ENCODE measurements at places on chromosomes 12 and 14.

DNA sequence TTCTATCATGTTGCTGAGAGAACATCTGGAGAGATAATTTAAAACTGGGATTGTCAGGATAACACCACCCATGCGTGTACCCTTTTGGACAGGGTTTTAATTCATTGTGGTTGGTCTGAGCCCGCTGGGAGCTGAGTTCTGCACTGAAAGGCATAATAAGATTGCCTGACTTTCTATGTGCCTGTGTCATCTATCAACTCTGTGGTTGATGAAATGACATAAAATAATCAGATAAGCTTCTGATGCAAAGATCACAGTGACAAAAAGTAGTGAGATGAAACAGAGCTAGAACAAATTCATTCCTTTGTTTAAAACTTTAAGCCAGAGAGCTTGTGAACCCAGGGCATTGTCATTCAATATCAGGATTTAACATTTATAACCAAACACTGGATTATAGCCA, 98.7 kb downstream of the BBS10 start:
- no peak for DNase-seq

- DNase-seq, result no peak
These were observed 676 bp downstream of the SERPINA3 start for GRCh38 chr14:94612580-94613554.

DNA sequence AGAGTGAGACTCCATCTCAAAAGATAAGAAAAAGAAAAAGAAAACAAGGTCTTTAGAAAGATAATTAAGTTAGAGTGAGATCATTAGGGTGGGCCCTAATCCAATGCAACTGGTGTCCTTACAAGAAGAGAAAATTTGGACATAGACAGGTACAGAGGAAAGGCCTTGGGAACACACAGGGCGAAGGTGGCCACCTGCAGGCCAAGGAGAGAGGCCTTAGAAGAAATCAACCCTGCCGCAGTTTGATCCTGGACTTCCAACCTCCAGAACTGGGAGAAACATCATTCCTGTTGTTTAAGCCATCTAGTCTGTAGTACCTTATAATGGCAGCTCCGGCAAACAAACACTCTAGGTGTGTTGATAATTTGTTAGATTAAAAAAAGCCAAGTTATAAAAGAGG, 491.9 kb downstream of the MED13L start:
- no peak for DNase-seq

DNA sequence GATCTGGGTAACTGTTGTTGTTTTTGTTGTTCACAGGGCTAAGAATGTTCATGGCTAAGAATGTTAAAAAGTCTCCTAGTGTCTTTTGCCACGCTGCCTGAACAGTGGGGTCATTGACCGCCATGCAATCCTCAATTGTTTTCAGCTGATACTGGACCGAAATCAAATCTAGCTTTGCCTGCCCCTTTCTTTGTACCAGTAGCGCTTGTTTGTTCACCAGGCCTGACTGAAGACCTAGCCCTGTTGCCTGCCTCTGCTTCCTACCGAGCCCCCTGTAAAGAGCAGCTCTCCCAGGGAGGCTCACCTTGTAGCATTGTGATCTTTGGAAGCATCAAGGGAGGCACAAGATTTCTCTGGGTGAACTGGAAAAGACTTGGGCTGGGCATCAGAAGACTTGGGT, 6.7 kb downstream of the PSEN1 start:
- no peak for DNase-seq

DNA sequence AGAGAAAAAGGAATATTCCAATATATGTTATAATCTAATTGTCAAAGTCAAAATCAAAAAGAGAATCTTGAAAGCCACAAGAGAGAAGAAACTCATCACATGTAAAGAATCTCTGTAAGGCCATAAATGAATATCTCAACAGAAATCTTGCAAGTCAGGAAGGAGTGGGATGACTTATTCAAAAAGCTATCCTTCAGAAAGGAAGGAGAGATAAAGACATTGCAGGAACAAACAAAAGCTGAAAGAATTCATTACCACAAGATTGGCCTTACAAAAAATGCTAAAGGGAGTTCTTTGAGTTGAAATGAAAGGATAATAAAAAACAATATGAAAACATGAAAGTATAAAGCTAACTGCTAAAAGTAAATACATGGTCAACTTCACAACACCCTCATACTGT, 286.8 kb downstream of the LRIG3 start:
- DNase-seq, result no peak

DNA sequence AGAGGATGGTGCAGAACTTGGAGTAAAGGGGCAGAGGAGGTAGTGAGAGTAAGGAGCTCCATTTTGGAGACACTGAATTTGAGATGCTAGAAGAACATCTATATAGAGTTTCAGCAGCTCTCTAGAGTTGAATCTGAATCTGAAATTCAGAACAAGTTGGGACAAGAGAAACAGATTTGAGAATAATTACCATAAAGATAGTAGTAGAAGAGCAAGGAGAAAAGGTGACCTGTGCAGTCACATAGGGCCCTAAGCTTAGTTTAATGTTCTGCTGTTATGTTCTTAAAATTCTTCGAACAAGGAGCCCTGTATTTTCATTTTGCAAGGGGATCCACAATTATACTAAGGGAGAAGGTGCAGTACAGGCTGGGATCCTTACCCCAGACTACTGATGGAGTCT, 7.4 kb downstream of the REM2 start:
- no peak for DNase-seq

- no peak for DNase-seq
These were observed 49.5 kb downstream of the ATP2A2 start for GRCh38 chr12:110330544-110330943.

GRCh38 chr12:105053116-105053572, 31.1 kb downstream of the ALDH1L2 start:
- no peak for DNase-seq

DNA sequence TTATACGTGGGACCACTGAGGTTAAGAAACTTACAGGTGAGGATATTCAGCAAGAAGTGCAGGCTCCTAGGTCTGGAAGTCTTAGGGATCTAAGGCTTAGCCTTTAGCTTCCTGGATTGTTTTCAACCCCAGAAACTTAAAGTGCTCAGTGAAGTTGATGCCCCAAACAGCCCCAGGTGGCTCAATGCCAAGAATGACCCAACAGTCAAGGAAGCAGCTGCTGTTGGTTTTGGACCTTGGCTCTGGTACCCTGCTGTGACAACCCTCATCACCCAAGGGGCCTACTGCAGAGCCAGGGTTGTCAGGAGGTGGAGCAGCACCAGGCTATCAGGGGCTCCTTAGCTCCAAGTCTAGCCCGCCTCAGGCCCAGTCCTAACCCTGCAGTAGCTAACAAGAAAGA, 36.8 kb downstream of the VDR start:
- DNase-seq, result no peak

Measured in amniotic stem cell (primary cell).